ENCODE measurements at places on chromosomes 2 and 18.

DNA sequence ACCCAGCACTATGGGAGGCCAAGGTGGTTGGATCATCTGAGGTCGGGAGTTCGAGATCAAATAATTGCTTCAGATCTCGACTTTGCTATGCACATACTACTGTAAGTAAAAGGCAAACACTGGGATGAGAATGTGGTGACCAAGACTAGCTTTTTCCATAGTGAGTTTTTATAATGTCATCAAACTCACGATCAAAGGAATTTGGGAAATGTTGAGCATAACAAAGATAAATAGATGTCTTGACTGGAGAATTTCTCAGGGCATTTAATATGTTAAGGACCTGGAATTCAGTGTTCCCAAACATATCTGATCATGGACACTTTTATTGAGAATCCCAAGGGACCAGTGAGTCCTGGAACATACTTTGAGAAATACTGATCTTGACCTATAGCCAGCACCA lies 205.6 kb downstream of the ARHGAP15 start:
- no peak for DNase-seq

- DNase-seq: no peak
Measured at GRCh38 chr2:133489146-133489545, 79.1 kb downstream of the NCKAP5 start.

GRCh38 chr2:1793868-1794445 lies 49.6 kb upstream of the PXDN start:
- DNase-seq: no peak

- no peak for DNase-seq
Measured at GRCh38 chr18:36041146-36041545, 26.2 kb downstream of the RPRD1A start.

DNA sequence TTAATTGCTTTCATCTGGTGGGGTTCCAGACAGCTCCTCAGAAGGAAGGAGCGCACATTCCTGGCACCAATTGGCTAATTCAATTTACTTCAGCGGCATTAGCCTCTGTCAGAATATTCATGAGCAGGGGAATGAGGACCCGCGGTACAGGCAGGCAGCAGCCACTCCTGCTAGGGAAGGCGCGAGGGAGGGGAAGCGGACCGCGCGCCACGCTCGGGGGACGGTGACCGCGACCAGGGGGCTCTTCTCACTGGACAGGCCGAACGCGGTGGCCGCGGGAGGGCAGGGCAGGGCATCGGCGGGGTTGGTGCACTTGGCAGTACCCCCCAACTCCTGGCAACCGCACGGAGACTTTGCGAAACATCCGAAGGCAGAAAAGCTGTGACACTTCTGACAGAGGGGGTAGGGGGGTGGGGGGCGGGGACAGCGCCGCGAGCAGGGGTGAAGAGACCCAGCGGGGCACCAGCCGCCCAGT lies at the start of gene CDH20:
Gene CDH20, plus strand, starts transcription at position 160 of the 475 bp plus-strand sequence.
- DNase-seq: no peak

DNA sequence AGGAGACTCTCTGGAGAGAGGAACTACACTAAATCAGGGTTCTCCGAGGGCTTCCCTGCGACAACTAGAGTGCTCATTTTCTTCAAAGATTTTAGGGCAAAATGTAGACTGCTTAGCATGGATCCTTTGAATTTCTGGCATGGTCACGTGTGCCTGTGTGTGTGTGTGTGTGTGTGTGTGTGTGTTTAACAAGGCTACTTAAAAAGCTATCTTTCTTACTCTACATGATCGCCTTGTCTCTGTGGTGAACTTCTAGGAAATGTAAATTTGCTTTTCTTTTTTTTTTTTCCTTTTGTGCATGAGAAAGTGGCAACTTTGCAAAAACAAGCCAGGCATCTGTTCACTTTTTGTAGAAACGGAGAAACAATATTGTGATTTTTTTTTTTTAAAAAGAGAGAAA lies 43.9 kb downstream of the SOX11 start:
- DNase-seq: no peak

DNA sequence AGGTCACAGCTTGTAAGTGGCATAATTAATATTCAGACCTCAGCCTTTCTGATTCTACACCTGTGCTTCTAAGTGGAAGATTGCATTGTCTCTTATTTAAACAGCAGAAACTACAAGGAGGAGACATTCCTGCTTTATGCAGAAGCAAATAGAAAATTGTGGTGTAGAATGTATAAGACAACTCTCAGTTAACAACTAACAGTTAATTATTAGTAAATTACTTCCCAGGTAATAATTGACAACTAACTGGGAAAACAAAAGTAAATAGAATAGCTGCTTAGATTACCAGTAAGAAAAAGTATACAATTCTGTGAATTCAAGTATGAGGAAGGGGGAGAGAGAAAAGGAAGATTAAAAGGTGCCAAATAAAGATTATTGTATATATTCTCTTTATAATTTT lies 1210.5 kb upstream of the GYPC start:
- no peak for DNase-seq

DNA sequence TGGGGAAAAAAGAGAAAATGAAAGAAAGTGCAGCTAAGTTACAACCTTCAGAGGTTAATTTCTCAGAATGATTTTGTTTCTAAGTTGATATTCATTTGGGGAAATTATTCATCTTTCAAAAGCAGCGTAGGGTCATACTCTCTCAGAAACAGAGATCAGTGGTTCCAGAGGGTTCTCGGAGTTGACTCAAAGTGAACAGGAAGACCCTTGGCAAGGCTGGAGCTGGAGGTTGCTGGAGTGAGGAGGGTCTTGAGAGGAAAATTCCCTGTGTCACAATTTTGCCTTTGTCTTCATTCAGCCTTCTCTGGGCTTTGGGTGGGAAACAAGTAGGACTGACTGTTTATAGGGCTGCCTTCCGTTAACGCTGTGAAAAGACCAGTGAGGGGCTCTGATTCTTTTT lies 168.2 kb downstream of the ICOS start:
- DNase-seq: no peak

GRCh38 chr2:177543007-177543760 lies 150.6 kb downstream of the AGPS start:
- DNase-seq: no peak

- no peak for DNase-seq
Measured at GRCh38 chr2:34909992-34910705, 1311.0 kb upstream of the FAM98A start.

DNA sequence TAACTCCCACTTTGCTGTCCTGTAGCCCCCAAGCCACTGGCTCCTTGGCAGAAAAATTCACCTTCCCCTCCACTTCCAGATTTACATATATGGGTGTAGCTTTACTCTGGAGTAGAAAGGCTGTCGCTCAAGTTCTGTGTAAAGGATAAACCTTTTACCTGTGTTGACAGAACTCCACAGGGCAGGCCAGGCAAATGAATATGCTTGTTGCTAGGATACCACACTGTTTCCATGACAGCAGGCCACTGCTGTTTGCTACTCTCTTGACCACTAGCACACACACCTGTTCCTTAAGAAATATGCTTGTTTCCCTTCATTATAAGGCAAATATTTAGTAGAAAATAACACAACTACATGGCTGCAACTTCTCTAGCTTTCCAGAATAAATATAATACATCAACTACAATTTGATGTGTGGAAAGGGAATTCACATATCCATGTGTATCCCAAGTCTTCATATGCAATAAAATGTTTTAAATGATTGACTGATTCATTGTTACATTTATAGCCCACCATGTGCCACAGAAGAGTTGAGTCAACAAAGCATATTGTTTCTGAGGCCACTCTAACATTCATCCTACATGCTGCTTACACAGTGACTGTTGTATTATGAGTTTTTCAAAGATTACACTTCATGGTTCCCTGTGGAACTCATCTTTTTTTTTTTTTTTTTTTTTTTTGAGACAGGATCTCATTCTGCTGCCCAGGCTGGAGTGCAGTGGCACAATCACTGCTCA lies 56.2 kb upstream of the ROCK1 start:
- no peak for DNase-seq

- DNase-seq: no peak
Measured at GRCh38 chr2:159549234-159549633, 67.1 kb downstream of the BAZ2B start.

DNA sequence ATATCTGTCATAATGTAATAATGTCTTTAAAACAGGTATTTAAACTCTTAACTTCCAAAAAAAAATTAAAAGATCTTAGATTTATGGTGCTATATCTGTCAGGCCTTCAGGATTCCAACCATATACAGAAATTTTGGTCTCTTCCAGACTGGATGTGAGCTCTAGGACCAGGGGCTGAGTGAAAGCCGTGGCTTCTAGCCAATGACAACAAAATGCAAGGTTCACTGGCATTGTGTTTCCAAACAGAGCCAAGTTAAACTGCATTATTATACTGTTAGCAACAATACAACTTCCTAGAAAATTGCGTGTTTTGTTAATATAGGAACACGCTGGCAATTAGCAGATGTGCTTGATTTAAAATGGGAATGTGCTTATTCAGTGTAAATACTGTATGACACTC lies 809.8 kb upstream of the SOX11 start:
- no peak for DNase-seq

GRCh38 chr2:132632000-132632649 lies 37.9 kb downstream of the LYPD1 start:
- no peak for DNase-seq

GRCh38 chr2:9178110-9178903 lies 28.3 kb upstream of the ASAP2 start:
- no peak for DNase-seq

GRCh38 chr2:30300456-30301221 lies 69.3 kb downstream of the LBH start:
- no peak for DNase-seq

DNA sequence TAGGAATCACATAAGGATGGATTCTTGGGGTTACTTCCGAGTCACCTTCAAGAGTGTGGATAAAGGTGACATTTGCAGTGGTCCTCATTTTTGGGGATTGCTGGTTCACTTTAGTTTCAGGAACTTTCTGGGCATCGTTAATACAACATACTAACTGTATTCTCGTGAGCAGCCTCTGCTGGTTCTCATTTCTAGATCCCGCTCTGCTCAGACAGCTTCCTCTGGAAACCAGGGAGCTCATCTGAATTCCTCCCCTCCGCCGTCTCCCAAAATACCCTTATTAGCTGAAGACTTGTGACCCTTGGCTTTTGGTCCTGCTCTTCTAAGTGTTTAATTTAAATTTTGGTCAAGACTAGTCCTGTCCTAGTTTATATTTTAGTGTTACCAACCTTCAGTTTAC lies 64.5 kb downstream of the ZNF532 start:
- no peak for DNase-seq

DNA sequence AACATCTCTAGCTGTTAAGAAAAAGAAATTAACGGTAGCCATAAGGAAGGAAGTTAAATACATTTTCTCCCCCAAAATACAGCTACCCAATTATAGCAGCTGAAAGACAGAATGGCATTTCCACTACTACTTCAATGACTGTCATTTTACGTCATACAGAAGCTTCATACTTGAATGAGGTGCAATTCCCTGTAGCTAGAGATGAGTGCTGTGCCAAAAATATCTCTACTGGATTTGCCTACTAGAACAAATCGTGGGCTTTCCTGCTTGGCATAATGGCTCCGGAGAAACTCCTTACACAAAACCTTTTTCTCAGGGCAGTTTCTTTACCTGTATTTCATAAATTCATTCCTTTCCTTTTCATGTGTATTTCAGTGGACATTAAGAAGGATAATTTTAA lies 36.3 kb upstream of the NRXN1 start:
- no peak for DNase-seq

DNA sequence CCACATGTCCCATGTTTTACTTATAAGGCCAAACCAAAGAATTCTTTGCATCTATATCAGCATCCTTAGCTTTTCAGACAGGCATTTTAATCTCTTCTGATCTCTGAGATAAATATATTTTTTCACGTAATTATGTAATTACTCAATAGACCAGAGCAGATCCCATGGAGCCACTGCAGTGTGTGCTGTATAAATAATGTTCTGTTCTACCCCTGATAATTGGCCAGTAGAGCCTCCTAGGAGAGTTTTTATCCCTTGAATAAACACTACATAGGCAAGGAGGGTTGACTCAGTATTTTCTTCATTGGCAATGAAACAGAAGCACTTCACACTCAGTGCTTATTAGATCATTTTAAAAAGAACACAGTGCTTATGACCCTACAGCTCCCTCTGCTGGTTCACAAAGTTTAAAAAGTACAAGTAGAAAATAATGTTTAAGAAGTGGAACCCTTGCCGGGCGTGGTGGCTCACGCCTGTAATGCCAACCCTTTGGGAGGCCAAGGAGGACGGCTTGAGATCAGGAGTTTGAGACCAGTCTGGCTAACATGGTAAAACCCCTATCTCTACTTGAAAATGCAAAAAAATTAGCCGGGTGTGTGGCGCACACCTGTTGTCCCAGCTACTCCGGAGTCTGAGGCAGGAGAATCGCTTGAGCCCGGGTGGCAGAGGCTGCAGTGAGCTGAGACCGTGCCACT lies 91.9 kb downstream of the PPP1R1C start:
- no peak for DNase-seq

- DNase-seq: no peak
Measured at GRCh38 chr2:20113986-20114938, 62.8 kb upstream of the LAPTM4A start.

- no peak for DNase-seq
Measured at GRCh38 chr2:201396595-201396994, 39.5 kb upstream of the FLACC1 start.

GRCh38 chr18:50629148-50629631 lies 69.3 kb downstream of the MAPK4 start:
- no peak for DNase-seq

- no peak for DNase-seq
Measured at GRCh38 chr18:66873899-66874298, 270.0 kb upstream of the CDH19 start.

DNA sequence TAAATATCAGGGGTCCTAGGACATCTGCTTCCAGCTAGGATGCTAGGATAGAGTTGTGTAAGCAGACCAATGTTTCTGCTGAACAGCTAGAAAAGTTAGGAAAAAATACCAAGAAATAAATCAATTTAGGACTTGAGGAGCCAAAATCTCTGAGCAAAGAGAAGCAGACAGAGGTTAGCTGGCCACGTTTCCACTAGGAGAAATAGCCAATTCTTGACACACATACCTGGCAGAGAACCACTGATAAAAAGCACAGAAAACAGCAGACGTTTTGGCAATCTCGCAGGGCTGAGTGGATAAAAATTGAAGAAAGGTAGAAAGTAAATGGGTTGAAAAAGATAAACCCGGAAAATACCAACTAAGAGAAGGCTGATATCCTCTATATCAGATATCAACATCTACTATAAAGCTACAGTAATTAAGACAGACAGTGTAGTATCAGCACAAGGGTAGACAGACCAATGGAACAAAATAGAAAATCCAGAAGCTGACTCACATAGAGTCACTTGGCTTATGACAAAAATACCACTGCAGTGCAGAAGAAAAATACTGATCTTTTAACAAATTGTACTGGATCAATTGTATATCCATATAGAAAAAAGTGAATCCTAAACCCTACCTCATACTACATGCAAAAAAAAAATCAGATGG lies 306.1 kb upstream of the KLHL29 start:
- DNase-seq: no peak

- DNase-seq: no peak
Measured at GRCh38 chr2:47339745-47340541, 63.0 kb upstream of the MSH2 start.

- DNase-seq: no peak
Measured at GRCh38 chr2:129915303-129915840, 64.1 kb upstream of the RAB6C start.

- DNase-seq: no peak
Measured at GRCh38 chr2:33038799-33039198, 92.0 kb downstream of the LTBP1 start.

GRCh38 chr18:52451256-52451655 lies 111.3 kb downstream of the DCC start:
- no peak for DNase-seq
